ENCODE measurements at places on chromosomes 12 and 14.

DNA sequence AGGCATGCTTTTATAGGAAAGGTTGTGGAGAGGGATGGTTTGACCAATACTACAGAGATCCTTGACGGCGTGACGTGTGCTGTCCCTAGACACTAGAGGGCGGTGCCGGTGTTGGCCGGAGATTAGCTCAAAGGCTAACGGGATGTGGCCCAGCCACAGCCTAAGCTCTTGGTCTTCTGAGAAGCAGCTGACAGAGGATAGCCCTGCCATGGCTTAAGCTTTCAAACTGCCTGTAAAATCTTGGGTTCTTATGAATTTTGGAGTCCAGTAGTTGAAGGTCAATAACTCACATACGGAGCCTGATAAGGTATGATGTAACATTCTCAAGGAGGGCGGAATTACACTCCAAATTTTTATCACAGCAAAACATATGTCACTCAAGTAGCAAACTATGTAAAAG is 515.7 kb upstream of the ATXN7L3B start:
- no peak overlapping the region for H3K27ac ChIP-seq
- H3K4me3 ChIP-seq = no peak overlapping the region
- no peaks in the 10 kb centered on the region for H3K27me3 ChIP-seq
- DNase-seq = no peak

GRCh38 chr12:53798575-53798974 is 46.8 kb upstream of the CISTR start:
- no peak overlapping the region for H3K4me3 ChIP-seq
- H3K27ac ChIP-seq = no peak overlapping the region
- no peaks in the 10 kb centered on the region for H3K4me1 ChIP-seq

DNA sequence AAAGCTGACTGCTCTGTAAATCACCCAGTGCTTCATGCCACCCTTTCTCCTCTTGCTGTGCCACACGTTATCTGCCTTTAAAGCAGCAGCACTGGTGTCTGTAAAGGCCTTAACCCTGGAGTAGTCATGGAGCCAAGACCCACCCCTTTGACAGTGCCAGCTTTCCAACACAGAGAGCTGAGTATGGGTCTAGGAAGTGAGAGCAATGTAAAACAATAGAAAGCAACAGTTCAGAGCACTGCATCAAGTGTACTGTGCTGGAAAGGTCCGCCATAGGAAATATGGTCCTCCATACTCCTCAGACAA is 139.5 kb downstream of the DAD1 start:
- DNase-seq = no peak
- H3K36me3 ChIP-seq = no peaks in the 10 kb centered on the region
- H3K27me3 ChIP-seq = no peaks in the 10 kb centered on the region
- no peak overlapping the region for H3K4me3 ChIP-seq
- no peak overlapping the region for H3K27ac ChIP-seq
- H3K4me1 ChIP-seq = no peaks in the 10 kb centered on the region

- no peaks in the 10 kb centered on the region for H3K27me3 ChIP-seq
- peaks cover 3% of the 10 kb centered on the region for H3K4me1 ChIP-seq
- H3K4me3 ChIP-seq = no peak overlapping the region
- H3K36me3 ChIP-seq = no peaks in the 10 kb centered on the region
- no peak overlapping the region for H3K27ac ChIP-seq
These were observed 380.1 kb downstream of the EGLN3 start for GRCh38 chr14:33570694-33571310.

- H3K27me3 ChIP-seq = no peaks in the 10 kb centered on the region
- no peaks in the 10 kb centered on the region for H3K4me1 ChIP-seq
- no peak overlapping the region for H3K4me3 ChIP-seq
- H3K36me3 ChIP-seq = no peaks in the 10 kb centered on the region
- no peak overlapping the region for H3K27ac ChIP-seq
- DNase-seq = no peak
These were observed 14.8 kb downstream of the SNW1 start for GRCh38 chr14:77746064-77746702.

GRCh38 chr12:110548678-110549077 is 34.4 kb downstream of the PPTC7 start:
- DNase-seq = peak; percentile 32
- H3K4me3 ChIP-seq = no peak overlapping the region
- H3K27me3 ChIP-seq = no peaks in the 10 kb centered on the region
- peak overlapping the region; percentile 94 for H3K27ac ChIP-seq
- H3K36me3 ChIP-seq = no peaks in the 10 kb centered on the region
